ENCODE measurements at places on chromosomes 1 and 21.

- DNase-seq: no peak
Measured at GRCh38 chr1:59685666-59686065, 129.1 kb upstream of the HOOK1 start.

DNA sequence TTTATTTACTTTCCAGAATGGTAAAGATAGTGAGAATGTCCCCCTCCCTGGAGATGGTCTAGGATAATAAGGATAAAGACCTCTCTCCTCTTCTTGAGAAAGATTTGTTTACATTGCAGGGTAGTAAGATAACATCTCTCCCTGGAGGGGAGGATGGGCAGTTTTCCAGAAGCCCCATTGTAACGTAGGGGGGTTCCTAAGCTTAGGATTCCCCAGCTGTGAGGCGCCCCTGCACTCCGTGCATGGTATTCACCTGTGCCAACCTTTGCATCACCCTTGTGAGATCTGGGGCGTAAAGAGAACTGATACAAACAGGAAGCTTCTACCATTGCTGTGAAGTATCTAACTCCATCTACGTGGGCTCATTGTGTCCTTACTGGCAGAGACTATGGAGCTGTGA is 148.7 kb upstream of the DNAH14 start:
- DNase-seq: no peak

GRCh38 chr1:208917723-208918122 is 665.8 kb upstream of the CAMK1G start:
- no peak for DNase-seq

- DNase-seq: no peak
Measured at GRCh38 chr1:1541956-1542765, 1.7 kb upstream of the TMEM240 start.

GRCh38 chr21:33650929-33651509 is 8.7 kb downstream of the ITSN1 start:
- no peak for DNase-seq

GRCh38 chr1:29800522-29800956 is 564.2 kb downstream of the PTPRU start:
- no peak for DNase-seq

DNA sequence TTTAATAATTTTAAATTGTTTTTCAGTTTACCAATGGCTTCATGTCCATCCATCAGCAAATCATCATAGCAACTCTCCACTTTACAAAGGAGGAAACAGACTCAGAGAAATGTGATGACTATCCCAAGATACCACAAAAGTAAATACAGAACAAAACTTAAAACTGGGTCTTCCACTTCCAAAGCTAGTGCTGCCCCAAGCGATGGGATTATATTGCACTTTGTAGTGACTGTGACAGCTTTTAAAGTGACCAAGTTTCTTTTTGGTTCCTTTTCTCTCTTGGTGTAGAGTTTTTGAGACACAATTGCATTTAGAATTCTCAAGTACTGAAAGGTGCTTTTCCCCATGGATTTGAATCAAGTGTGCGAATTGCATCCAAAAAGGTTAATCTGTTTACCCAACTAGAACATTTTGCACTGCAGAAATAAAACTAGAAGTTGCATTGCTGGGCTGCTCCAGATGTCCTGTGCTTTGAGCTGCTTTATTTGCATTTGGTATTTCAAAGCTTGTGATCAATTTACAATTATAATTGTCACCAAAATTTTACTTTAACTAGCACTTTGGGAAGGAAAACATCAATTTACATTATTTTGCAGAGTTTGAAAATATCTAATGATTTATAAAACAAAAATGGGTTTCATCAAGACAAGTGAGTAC is 320.2 kb downstream of the PDE4B start:
- no peak for DNase-seq

DNA sequence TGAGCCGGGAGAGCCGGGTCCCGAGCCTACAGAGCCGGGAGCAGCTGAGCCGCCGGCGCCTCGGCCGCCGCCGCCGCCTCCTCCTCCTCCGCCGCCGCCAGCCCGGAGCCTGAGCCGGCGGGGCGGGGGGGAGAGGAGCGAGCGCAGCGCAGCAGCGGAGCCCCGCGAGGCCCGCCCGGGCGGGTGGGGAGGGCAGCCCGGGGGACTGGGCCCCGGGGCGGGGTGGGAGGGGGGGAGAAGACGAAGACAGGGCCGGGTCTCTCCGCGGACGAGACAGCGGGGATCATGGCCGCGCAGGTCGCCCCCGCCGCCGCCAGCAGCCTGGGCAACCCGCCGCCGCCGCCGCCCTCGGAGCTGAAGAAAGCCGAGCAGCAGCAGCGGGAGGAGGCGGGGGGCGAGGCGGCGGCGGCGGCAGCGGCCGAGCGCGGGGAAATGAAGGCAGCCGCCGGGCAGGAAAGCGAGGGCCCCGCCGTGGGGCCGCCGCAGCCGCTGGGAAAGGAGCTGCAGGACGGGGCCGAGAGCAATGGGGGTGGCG is 371 bp downstream of the ARID1A start:
- DNase-seq: peak; percentile 41

GRCh38 chr21:30463713-30464112 is 16.5 kb downstream of the KRTAP19-1 start:
- DNase-seq: no peak

GRCh38 chr1:62900566-62900965 is 116.6 kb downstream of the ATG4C start:
- DNase-seq: no peak

Measured in activated CD4-positive, alpha-beta memory T cell treated with anti-CD3 and anti-CD28 coated beads for 36 hours (primary cell).